ENCODE measurements at places on chromosomes 13 and 19.

DNA sequence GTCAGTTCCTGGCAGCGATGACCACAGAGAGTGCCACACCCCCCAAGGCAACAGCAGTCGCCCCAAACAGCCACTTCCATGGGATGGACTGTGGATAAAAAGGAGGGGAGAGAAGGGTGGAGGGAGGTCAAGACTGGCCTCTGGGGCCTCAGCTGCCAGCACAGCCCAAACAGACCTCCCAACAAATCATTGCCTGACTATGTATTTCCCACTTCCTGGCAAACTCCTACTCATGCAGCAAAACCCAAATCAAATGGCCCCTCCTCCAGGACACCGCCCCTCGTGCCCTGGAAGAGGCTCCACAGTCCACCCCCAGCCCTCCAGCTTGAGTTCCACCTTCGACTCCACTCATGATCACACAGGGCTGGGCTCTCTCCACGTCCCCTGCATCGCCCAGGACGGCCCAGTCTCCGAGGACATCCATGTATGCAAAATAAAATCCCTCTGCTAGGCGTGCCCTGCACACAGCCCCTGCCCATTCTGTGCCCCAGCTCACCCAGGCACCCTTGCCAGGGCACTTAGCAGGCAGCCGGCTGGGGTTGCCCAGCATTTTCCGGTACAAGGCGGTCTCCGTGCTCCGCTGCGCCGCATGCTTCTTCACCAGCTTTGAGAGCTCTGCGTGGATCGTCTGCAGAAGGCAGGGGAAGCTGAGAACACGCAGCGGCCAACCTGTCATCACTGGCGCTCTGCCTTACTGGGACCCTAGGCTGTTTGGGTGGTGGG, 10.5 kb upstream of the ELL start:
- DNase-seq, result no peak

DNA sequence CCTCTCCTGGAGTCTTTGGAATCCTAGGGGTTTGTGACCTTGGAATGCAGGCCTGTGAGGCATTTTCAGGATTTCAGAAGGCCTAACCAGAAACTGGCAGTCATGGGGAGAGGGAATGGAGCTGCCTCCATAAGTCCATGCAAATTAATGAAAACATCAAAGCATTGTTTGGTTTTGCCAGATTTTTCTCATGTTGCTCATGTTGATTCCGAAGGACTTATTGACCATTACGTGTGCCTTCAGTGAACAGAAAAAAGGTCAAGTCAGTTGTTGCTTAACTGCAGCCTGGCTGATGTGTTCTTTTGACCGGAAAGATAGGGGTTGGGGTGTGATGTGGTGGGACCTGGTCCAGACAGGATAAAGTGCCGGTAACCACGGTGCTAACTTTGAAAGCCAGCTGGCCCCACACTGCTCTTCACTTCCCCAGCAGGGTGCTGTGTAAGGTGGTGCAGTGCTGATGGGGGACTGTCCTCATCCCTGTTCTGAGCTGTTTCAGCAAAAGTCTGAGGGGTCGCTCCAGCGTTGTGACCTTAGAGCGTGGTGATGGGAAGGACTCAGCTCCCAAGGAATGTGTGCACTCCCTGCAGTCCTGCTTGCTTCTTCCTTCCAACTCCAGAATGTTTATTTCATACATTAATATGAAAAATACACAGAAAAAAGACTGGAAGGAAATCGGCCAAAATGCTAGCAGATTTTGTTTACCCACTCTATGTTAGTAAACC, 3.5 kb downstream of the RNF113B start:
- peak; percentile 96 for DNase-seq

DNA sequence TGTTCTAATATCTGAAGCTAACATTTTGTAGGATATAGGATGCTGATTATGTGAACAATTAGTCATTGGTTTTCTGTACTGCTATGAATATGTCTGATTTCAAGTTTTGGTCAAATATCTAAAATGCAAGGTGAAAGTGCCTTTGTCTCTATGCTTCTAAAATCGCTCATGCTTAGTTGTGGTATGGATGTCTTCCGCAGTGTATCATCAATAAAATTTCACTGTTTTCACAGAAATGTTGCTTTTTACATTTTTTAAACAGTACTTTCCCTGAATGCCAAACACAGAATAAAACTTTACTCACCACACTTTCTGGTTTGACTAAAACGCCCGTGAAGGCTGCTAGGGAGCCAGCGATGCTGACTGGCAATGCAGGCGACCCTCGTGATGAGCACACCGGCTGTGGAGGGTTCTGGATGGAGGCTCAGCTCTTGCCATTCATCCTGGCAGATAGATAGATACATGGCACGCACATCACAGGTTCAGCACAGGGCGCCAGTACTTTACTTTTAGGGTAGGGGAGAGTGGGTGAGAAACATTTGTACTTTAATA, 40.1 kb downstream of the SLC7A9 start:
- DNase-seq, result no peak

DNA sequence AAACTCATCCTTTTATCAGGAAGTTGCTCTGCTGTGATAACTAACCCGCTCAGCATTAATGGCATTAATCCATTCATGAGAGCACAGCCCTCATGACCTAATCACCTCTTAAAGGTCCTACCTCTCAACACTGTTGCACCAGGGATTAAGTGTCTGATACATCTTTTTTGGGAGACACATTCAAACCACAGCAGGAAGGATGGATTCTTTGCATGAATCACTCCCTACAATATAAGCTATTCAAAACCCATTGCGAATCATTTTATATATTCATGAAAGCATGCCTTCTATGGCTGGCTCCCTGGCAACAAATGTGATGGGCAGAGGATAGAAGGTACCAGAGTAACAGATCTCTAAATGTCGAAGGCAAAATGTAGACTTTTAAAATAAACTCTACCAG, 27.6 kb downstream of the ARL11 start:
- DNase-seq, result no peak

GRCh38 chr19:19063183-19064097, at the start of gene SLC25A42:
Gene SLC25A42 (plus strand): TSS chr19:19063994. CDS start chr19:19096125, 32,131 bp downstream.
- DNase-seq, result peak; percentile 100

DNA sequence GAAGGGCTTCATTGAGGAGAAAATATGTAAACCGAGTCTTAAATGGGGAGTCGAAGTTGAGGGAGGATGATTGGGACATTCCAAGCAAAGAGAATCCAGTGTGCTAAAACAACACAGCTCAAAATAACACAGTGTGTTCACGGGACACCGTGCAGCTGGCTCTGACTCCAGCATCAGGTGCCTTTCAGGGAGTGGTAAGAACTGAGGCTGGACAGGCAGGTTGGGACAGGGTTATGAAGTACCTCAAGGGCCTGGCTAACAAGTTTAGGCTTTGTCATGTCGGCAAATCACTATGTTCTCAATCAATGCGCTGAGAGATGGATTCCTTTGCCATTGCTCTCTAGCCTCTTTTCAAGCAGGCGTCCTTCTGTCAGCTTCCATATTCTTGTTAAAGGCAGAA, 27.5 kb upstream of the WDFY2 start:
- no peak for DNase-seq

- no peak for DNase-seq
Observed at GRCh38 chr13:99294958-99295357, 12.2 kb downstream of the GPR183 start.
